ENCODE measurements at places on chromosomes 5 and 9. TPM values are rescaled to one million over a fixed set of nuclear protein-coding genes. Genes with fewer than 3 reads are reported as not detected.

NSG2 gene
- total RNA-seq: not detected

PFN3 gene
- not detected for total RNA-seq

CDKN2A gene
- total RNA-seq: 10.3 TPM

PLGRKT gene
- 8.8 TPM for total RNA-seq

TEK gene
- total RNA-seq: 14.9 TPM

PCA3 gene
- not detected for total RNA-seq

RASGEF1C gene
- total RNA-seq: not detected

C9orf153 gene
- total RNA-seq: 0.68 TPM

NR5A1 gene
- total RNA-seq: not detected

EPB41L4B gene
- 0.27 TPM for total RNA-seq

IL5 gene
- total RNA-seq: not detected

LCP2 gene
- total RNA-seq: 76.5 TPM

AMBP gene
- not detected for total RNA-seq

LTC4S gene
- 6.6 TPM for total RNA-seq

IFNA21 gene
- total RNA-seq: not detected

SLC34A1 gene
- total RNA-seq: not detected

GGTA1 gene
- total RNA-seq: 55.1 TPM

SPAAR gene
- 4.9 TPM for total RNA-seq

CDO1 gene
- total RNA-seq: 70.7 TPM

GDNF gene
- total RNA-seq: 1.3 TPM

AQP7 gene
- 1.8 TPM for total RNA-seq

KCNIP1 gene
- total RNA-seq: not detected

IL6ST gene
- 236 TPM for total RNA-seq

BASP1 gene
- total RNA-seq: 48.8 TPM

GPR150 gene
- total RNA-seq: 1.1 TPM

CA9 gene
- 10.7 TPM for total RNA-seq

ORM1 gene
- not detected for total RNA-seq

ABO gene
- 0.14 TPM for total RNA-seq

CDH12 gene
- total RNA-seq: not detected

ZNF462 gene
- 12.3 TPM for total RNA-seq

DND1 gene
- total RNA-seq: 0.54 TPM

CCL27 gene
- total RNA-seq: not detected

FAM200C gene
- 6.0 TPM for total RNA-seq

PRELID1 gene
- total RNA-seq: 42.2 TPM

CCDC152 gene
- 4.7 TPM for total RNA-seq

Measured in thoracic aorta (tissue), 2 donors.